ENCODE measurements at places on chromosomes 7 and 10.

DNA sequence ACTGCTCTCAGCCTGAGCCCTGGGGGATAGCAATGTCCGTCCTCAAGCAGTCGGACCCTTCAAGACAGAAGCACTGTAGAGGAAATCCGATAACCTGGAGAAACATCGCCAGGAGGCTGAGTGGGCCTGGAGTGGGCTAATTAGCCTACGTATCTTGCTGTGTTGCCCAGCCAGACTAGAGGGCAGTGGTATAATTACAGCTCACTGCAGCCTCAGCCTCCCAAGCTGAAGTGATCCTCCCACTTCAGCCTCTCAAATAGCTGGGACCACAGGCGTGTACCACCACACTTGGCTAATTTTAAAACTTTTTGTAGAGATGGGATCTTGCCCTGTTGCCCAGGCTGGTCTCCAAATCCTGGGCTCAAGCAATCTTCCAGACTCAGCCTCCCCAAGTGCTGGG lies 21.7 kb downstream of the LYZL2 start:
- no peak for DNase-seq

DNA sequence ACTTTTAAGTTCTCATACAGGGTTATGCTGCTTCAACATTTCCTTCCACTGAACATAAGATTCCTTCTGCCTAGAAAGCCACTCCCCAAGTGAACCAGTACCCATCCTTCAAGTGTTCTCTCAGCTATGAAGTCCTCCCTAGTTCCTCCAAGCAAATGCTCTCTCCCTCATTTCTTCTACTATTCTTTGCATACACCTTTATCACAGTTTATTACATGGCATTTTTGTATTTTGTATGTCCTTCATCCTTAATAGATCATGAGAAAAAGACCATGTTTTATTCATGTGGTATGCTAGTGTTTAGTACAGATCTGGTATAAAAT lies 1.9 kb downstream of the SYPL1 start:
- no peak for DNase-seq

- DNase-seq: no peak
These were observed 412.0 kb downstream of the CNTNAP2 start for GRCh38 chr7:146528581-146528980.

DNA sequence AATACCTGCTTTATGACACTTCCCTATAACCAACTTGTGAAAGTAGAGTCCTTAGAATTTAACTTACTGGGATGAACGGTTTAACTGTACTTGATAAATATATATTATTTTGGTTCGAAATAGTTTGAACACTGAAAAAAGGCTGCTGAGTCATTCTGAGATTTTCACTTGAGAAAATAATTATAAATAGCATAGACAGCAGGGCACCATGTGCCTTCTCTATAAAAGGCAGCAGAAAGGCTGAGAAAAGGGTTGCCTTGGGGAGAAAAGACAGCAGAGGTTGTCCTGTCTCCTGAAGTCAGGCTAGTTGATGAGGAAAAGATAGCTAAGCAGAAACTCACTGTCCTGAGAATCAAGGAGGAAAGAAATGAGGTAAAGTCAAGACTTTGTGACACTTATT lies 92.4 kb downstream of the CTTNBP2 start:
- DNase-seq: no peak

DNA sequence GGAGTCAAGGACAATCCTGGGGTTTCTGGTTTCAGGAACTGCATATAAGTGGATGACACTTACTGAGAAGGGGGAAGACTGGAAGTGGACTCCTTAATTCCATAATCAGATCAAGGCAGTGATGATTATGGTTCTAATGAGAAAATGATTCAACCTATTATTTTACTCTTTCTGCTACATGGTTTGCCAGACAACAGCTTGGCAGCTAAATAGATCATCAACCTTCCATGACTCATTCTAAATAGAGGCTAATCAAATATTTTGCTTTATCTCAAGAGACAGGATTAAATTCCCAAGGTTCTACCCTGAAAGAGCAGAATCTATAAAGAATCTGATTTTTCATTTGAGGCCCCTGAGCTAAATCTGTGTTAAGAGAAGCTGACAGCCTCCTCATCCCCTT lies 46.3 kb downstream of the CNNM1 start:
- DNase-seq: no peak

- no peak for DNase-seq
These were observed 156.5 kb downstream of the WDR37 start for GRCh38 chr10:1212571-1213141.

GRCh38 chr7:81657551-81657950 lies 112.3 kb downstream of the HGF start:
- no peak for DNase-seq

DNA sequence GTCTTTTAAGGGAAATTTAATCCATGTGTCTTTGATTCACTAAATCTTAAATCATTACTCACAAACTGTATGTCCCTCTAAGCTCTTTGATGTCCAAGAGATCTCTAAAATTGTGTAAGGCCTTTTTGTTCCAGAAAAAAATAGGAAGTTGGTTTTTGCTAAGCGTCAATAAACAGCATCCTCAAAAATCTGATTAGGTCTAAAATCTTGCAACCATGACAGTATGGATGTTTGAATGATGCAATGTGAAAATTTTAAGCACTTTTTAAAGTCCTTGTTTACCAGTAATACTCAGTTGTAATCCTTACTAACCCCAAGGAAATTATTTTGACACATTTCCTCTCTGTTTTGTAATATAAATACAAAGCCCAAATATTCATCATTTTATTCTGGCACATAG lies 6.8 kb downstream of the MET start:
- no peak for DNase-seq

DNA sequence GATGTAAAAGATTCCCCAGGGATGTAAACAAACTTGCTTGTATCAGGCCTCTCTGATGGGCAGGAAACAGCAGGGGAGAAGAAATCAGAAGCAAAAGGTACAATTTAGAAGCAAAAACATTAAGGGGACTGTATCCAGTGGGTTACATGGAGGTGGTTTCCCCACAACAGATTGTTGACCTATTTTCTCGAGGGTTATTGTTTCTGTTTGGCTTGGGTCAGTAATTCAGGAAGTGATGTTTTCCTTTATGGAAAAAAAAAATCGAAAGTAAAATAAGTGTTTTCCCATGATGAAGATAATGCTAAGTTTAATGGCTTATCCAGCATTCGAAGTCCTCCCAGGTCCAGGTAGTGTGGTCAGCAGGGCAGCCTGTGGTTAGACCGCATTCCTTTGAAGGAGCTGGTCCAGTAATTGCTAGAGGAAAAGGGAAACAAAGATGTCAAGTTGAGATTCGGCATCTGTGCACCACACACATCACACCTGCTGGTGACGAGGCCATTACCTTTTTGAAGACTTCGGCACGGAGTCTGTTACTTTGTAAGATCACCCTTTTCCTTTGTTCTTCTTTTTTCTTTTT lies 37.3 kb upstream of the ADAM12 start:
- DNase-seq: no peak

DNA sequence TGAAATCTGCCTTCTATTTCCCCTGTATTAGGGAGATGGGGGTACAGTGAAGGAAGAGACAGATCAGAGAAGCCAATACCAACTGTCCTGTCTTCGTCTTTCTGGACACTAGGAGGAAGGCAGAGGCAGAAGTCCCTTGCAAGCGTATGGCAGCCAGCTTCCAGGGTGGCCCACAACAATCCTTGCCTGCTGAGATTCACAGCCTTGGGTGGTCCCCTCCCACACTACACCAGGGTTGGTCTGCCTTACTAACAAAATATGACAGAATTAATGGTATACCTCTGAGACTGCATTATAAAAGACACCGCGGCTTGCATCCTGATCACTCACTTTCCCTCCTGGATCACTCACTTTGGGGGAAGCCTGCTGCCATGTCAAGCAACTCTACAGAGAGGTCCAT lies 90.4 kb downstream of the IDE start:
- no peak for DNase-seq

DNA sequence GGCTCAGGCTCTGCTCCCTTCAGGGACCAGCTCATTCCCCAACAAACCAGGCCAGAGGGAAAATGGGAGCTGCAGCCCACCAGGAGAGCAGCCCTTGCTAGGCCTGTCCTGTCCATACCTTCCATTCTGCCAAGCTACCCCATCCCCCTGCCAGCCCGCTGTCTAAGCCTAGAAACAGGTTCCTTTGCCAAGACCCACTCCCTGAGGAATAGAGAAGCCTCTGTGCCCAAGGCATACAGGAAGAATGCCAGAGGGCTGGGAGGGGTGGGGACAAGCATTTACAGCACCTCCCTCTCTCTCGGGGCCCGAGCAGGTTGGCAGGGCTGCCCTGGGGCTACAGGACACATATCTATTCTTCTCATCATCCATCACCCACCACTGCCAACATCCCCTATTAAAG lies 178.3 kb downstream of the GRID1 start:
- DNase-seq: no peak

DNA sequence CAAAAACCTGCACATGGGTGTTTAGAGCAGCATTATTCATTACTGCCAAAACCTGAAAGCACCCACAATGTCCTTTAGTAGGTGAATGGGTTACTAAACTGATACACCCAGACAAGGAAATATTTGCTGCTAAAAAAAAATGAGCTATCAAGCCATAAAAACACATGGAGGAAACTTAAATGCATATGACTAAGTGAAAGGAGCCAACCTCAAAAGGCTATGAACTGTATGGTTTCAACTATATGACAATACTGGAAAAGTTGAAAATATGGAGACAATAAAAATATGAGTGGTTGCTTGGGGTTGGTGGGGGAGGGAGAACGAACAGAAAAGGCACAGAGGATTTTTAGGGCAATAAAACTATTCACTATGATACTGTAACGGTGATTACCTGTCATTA lies 291.0 kb downstream of the TNS3 start:
- no peak for DNase-seq

DNA sequence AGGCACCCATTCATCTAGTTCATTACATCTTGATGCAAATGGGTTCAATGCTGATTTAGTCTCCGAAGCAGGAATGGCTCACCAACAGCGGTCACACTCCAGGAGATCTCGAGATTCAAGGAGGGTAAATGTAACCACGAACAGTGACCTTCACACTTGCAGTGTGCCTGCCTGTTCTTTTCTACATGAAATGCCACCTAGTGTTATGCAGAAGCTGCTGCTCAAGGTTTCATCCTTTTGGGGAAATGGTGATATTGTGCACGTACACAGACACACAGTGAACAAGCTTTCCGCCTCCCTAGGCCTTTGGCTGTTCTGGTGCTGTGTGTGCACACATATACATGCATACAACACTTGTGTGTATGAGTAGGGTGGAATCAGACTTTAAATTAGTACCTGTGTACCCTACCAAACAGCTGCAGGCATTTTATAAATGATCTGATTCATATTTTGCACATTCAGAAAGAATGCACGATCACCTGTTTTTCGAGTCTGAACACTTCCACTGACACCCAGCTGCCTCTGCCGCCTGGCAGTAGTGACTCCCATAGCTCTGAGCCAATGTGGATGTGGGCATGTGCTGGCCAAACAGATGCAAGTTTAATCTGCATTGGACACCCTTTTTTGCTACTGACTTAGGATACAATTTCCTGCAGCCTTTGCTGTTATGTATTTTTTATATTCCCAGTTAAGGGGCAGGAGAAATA lies 100.5 kb downstream of the TACC2 start:
- no peak for DNase-seq

DNA sequence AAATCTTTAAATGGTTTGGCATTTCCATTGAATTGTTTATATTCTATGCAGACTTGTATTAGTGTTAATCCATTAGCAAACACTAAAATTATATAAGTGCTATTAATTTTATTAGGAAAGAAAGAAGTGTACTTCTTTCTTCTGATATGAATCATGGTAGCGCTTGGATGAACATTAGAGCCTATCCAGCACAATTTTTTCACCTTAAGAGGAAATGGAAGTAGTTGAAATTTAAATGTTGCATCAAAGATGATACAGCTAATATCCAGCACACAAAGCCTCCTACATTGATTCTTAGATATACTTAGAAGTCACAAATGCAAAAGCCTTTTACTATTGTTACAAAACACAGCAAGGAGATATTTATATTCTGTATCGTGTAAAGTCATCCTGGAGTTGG lies 174.5 kb downstream of the AHR start:
- DNase-seq: no peak

DNA sequence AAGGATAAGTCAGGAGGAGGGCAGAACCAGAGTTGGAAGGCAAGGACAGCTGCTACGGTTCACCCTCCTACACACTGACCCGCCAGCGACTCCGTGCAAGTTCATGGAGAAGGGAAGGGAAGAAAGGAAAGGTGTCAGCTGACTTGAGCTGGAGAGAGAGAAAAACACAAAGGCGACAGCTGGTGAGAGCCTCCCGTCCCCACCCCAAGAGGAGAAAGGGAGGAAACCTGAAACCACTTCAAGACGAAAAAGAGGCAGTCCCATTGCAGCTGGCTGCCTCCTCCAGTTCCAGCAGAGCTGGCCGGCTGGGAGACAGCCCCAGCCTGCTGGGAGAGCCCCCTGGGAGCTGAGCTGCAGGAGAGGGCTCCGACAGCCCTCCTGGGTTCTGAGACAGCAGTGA lies 75.2 kb downstream of the PARD3 start:
- DNase-seq: peak; percentile 45

DNA sequence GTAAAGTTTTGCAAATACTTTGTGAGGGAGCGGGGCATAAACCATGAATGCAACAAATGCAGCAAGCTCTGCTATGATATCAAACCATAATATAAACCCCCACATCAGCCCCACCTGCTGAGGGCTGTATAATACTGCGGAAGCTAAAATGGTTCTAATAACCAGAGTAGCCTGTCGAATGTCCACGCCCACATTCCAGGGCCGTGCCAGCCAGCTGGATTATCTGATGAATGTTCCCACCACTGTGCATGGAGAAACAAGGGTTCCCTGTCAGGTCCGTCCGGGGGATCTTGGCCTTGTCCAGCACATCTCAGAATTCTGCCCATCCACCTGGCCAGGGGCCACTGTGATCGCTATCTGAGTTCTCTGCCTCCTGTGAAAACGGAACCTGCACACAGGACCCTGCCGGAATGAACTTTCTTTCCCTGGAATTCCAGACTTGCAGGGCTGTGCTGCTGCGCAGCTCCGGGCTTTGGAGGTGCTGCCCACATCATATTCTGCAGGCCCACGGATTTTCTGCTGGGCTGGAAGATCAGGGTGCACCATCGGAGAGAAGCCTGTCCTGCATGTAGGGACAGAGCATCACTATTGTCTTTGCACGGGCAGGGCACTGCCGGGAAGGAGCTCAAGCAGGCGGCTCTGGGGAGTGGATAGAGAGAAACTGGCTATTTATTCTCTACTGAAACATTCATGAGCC lies 77.0 kb upstream of the GNA12 start:
- DNase-seq: no peak

GRCh38 chr10:59908808-59909143 lies 2.4 kb upstream of the CCDC6 start:
- no peak for DNase-seq

DNA sequence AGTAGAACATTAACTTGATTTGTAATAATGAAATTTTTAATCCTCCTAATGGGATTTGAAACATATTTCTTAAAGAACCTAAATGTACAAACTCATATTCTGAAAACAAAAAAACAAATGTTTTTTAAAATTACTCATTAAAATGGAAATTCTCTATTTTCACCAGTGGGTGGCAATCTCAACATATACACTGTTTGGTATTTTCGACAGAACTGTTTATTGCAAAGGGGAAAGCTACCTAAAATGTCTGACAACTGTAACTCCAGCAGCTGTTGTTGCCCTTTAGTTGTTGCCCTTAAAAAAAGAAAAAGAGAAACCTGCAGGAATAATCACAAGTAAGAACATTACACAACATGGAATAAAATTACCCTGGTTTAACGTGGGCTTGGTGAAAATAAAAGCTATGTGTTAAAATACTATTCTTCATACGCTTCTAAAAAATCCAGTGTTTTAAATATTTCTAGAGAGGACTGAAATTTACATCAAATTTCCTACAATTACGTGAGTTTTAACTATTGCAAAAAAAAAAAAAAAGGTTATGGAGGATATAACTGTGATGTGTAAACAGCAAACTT lies 54.5 kb downstream of the COL1A2 start:
- DNase-seq: no peak

Data from astrocyte of the cerebellum (primary cell).